Putamen (tissue), 1 donor: ENCODE measurements at places on chromosomes 6 and 20.

- DNase-seq: no peak
These were observed 135.7 kb downstream of the BTBD3 start for GRCh38 chr20:12053353-12053752.

DNA sequence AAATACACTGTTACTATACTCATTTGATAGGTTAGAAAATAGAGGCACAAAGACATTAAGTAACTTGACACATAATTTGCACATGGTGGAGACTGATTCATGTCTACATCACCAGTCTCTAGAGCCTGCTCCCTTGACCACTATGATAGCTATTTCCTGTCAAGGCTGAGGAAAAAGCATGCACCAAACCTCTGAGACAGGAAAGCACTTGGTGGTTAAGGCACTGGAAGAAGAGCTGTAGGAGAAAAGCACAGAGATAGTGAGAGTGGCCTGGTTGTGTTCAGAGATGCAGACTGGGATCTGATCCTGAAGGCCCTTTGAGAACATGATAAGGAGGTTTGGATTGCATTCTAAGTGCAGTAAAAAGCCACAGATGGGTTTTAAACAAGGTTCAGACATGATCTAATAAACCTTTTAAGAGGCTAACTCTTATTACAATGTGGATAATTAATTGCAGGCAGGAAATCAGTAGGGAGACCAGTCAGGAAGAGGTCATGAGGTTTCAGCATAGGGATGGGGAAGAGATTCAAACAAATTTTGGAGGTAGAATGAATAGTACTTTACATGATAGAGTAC is 168.9 kb downstream of the PHF3 start:
- no peak for DNase-seq

- DNase-seq: no peak
These were observed 51.9 kb downstream of the VGLL2 start for GRCh38 chr6:117317261-117317660.

- DNase-seq: no peak
These were observed 19.2 kb upstream of the PPP1R14C start for GRCh38 chr6:150123645-150124044.

- no peak for DNase-seq
These were observed 1.2 kb downstream of the FOXA2 start for GRCh38 chr20:22582964-22583772.

DNA sequence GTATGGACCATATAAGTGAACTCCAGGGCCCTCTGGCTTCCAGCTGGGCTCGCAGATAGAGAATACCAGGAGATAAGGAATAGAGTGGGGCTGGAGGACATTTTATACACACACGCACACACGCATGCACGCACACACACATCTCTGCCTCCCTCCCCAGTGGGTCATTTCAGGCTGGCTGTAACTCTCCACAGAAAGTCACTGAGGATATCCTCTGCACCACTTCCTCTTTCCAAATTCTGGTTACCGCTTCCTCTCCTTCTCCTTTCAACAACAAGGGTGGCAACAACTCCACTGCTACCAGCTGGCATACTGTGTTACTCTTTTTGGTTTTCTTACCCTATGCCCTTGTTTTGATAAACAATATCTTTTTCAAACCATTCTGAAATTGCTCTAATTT is 280.2 kb downstream of the COL12A1 start:
- DNase-seq: no peak

DNA sequence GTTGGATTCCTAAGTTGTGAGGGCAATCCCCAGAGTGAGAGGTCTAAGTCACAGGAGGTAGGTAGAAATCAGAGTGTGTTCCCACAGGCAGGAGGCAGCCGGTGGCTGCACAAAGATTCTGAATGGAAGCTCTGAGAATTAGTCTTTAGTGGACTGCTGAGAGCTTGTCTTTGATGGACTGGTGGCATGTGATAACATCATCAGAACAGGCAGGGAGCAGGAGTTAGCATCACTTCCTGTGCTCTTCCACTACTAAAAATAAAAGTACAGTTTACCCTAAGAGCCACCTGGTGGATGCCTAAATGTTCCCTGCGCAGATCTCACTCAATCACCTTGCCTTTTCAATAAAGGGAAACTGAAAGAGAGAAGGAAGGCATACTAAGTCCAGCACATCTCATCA is 294.6 kb upstream of the POU3F2 start:
- no peak for DNase-seq

GRCh38 chr20:37920270-37920669 is 17.3 kb downstream of the VSTM2L start:
- no peak for DNase-seq

GRCh38 chr6:140533526-140533925 is 1159.1 kb upstream of the CITED2 start:
- no peak for DNase-seq

DNA sequence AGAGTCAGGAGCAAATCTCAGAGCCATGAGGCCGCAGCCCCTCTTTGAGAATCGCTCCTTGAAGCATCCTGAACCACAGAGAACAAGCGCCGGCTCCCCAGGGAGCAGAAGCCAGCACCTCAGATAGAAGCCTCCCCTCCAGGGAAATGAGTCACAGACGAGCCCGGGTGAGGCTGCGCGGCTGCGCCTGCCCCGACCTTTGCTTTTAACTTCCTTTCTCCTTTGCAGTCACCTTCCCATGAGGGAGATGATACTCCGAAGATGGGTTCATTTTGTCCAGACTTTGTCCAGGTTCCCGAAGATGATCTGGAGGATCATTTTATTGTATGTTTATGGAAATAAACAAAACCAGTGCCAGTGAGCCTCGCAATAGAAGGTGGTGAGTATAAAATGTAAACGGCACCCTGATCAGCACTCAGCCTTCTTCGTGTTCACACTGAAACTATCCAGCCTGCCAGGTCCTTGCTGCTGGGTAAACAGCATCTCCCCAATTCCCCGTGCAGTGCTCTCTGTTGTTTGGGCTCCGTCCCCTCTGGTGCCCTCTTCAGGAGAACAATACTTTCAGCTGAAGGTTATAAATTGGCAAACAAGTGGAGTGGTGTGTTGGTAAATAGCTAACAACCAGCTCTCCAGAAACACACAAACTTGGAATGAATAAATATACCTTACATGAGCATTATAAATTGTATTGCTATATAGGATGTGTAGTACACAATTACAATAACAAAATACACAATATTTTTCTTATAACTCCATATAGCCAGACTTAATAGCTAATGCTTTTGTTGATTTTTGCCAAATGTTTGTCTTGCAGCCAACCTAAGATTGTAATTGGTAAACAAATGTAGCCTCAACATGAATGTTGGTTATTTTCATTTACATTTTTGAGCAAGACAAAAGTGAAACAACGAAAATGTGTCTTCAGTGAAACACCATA is 41.4 kb upstream of the TMEM181 start:
- peak; percentile 78 for DNase-seq

DNA sequence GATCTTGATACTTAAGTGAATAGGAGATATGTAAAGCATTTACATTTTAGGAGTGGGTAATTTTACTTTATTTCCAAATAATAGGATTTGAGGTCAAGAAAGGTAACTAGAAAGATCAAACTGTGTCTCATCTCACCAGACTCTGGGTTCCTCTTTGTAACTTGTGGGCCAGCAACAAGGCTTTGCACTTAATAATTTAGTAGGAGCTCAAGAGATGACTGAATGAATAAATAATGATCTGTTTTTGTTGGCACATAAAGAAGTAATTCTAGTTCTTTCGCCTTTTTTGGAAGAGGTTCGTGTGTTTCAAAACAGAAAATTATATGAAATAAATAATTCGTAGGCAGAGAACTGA is 67.4 kb upstream of the FABP7 start:
- no peak for DNase-seq

DNA sequence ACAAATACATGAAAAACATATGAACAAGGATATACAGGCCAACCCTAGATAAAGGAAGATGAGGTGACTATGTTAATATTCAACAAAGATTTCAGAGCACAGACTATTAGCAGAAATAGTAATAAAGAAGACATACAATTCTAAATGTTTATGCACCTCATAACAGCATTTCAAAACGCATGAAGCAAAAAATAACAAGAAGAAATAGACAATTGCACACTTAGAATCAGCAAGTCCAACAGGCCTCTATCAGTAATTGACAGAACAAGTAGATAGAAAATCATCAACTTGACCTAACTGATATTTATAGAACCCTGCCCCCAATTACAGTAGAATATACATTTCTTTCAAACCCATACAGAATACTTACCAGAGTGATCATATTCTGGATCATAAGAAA is 11.4 kb upstream of the DOK5 start:
- no peak for DNase-seq

- no peak for DNase-seq
These were observed 215.2 kb downstream of the NFATC2 start for GRCh38 chr20:51327251-51327841.

- DNase-seq: no peak
These were observed 15.2 kb downstream of the COL19A1 start for GRCh38 chr6:69881322-69882151.

DNA sequence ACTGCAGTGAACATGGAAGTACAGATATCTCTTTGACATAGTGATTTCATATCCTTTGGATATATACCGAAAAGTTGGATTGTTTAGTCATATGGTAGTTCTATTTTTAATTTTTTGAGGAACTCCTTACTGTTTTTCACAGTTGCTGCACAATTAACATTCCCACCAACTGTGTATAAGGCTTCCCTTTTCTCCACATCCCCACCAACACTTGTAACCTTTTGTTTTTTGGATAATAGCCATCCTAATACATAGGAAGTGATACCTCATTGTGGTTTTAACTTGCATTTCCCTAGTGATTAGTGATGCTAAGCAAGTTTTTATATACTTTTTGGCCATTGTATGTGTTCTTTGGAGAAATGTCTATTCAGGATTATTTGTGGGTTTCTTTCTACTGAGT is 45.1 kb upstream of the TENT5A start:
- DNase-seq: no peak

- DNase-seq: no peak
These were observed 7.4 kb upstream of the GMPR start for GRCh38 chr6:16230953-16231352.

DNA sequence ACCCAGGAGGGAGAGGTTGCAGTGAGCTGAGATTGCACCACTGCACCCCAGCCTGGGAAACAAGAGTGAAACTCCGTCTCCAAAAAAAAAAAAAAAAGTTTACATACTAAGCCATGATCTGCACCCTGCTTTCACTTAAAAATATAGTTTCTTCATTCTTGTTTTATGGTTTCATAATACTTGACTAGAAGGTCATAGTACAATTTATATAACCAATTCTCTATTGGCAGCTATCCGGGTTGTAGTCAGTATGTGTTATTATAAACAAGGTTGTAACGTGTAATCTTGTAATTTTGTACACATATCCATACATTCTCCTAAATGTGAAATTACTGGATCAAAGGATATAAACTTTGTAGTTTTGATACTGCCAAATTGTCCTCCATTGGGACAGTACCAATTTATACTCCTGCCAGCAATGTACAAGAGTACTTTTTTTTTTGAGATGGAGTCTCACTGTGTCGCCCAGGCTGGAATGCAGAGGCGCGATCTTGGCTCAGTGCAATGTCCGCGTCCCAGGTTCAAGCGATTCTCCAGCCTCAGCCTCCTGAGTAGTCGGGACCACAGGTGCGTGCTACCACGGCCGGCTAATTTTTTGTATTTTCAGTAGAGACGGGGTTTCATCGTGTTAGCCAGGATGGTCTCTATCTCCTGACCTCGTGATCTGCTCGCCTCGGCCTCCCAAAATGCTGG is 144.8 kb downstream of the GJA10 start:
- no peak for DNase-seq
